ENCODE measurements at places on chromosomes 3 and 15.

DNA sequence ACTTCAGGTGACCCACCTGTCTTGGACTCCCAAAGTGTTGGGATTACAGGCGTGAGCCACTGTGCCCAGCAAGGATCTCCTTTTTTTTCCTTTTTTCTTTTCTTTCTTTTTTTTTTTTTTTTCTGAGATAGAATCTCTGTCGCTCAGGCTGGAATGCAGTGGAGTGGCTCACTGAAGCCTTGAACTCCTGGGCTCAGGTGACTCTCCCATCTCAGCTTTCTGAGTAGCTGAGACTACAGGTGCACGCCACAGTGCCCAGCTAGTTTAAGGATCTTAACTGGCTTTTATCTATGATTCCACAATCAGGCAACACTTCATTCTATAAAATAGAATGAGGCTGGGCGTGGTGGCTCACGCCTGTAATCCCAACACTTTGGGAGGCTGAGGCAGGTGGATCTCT, 16.3 kb upstream of the NICN1 start:
- DNase-seq, result no peak

GRCh38 chr15:98381446-98381845, 266.9 kb upstream of the IGF1R start:
- DNase-seq, result no peak

DNA sequence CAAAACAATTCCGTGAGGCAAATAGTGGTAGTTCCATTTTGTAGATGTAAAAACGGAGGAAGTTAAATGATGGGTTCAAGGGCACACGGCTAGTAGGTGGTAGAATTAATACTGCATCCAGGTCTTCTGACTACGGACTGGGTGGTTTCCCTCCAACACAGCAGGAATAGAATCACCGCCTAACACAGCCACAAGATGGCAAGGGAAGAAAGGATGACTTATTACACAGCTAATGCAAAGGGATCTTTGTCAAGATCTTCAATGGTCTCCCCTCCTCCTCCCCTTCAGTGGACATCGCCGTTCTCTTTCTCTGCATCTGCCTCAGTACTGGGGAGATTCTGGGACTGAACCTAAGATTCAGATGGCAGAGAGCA, 524 bp upstream of the TOPBP1 start:
- DNase-seq, result peak; percentile 12

- no peak for DNase-seq
Observed at GRCh38 chr15:89495638-89496145, 691 bp downstream of the RHCG start.

- no peak for DNase-seq
Observed at GRCh38 chr3:27553886-27554540, 69.8 kb upstream of the SLC4A7 start.

DNA sequence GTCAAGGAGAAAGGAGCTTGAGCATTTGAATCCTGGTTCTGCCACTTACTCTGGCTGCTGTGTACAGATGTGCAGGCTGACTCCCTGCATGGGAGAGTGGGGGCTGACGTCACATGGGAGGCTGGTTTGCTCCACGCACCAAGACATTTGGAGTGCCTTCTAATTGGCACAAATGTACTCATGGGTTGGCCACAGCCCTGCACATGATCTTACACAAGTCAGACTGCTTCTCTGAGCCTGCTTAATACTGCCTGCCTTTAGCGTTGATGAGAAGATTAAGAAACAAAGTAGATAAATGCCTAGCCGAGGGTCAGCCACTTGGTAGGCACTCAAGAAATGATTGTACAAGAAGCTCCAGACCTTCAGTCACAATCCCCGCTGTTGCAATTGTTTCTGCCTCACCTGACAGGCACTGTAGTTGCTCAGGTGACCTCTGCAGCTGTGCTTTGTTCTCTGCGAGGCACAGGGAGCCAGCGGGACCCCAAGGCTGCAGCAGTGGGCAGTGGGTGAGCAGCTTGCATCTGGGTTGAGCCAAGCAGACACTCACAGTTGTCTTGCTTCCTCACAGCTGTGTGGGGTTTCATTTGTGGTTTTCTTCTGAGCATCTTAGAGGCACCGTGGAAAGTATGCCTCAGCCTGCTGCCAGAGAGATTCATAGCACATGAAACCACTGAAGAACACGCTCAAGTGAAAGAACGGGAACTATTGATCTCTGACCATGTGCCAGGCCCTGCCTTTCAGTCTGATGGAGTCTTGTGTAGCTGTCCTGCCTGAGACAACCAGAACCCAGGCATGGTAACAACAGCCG, 33.1 kb downstream of the GRK7 start:
- DNase-seq, result no peak

GRCh38 chr3:152071924-152072323, 196.8 kb upstream of the MBNL1 start:
- DNase-seq, result no peak

GRCh38 chr3:30286007-30286669, 320.3 kb upstream of the TGFBR2 start:
- no peak for DNase-seq

DNA sequence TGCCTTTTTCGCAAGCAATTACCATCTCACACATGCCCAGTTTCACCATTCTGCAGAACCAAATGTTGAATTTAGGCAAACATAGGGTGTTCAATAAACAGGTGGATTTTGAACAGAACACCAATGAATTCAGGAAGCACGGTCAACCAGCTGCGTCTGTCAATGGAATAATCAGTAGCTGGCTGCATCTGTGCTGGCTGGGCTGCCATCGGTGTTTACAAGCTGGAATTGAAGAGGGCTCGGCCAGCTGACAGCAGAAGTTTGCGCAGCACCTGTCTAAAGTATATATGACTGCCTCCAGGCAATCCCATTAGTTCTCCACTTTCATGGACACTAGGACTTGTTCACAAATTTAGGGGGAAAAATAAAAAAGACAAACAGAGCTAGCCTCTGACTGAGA, 996.4 kb upstream of the CFAP20DC start:
- DNase-seq, result no peak

- no peak for DNase-seq
Observed at GRCh38 chr15:62453375-62453774, 288.3 kb upstream of the C2CD4B start.

DNA sequence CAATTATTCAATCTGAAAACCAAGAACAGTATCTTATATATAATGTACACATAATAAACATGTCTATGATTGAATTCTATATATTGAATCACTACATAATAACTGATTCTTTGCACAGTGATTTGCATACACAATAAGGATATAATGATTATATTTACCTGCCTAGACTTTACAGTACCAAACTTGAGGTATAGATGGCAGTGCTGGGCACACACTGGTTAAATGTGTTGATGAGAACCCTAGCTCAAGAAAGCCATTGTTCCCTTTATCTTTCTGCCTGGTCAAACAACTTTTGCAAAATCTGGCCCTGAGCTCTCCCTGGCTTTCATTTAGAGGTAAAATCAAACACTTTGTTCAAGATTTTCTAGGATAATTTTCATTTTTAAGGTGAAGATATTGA, 697.7 kb downstream of the TUSC7 start:
- no peak for DNase-seq

DNA sequence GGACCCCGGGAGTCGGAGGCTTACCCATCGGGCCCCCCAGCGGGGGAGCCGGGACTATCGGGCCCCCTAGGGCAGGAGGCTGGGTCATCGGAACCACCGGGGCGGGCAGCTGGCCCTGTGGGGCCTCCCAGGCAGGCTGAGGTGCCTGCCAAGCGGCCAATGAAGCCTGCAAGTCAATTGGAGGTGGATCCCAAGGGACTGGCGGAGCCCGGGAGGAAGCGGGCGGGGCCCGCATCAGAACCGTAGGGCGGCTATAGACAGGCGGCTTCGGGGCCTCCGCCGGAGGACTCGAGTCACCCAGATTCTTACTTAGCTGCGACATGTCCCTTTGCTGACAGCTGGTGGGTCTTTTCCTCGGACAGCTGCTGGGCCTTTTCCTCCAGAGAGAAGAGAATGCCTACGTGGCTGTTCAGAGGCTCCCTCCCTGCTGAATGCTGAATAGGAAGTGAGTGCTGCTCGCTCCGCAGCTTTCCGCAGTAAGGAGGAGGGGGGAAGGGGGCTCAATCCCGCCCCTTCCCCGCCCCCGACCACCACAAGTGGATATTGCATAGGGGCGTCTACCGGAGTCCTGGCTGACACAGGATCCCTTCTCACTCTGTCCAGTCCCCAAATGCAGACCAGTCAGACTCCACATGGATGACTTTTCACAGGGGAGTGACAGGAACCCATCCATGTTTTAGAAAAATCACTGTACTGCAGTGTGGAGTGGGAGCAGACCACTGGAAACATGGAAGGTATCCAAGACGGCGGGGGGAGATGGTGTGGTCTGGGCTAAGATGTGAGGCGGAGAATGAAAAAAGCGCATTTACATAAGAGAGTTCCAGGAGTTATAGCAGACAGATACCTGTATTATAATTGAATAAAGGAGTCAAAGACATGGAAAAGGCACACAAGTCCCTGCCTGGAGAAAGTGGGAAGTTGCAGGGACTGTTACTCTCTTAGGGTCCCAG, at the start of gene MAGEL2:
Gene MAGEL2, minus strand, starts transcription at position 447 of the 950 bp plus-strand sequence. Its CDS starts 125 bp downstream, at position 322.
- no peak for DNase-seq
